ENCODE measurements at places on chromosomes 11 and 22.
A peak's percentile ranks its signal among the peaks of the same experiment; 100 is the strongest.

- DNase-seq: peak; percentile 62
Measured at GRCh38 chr22:44753189-44754042, 1.0 kb downstream of the ARHGAP8 start.

DNA sequence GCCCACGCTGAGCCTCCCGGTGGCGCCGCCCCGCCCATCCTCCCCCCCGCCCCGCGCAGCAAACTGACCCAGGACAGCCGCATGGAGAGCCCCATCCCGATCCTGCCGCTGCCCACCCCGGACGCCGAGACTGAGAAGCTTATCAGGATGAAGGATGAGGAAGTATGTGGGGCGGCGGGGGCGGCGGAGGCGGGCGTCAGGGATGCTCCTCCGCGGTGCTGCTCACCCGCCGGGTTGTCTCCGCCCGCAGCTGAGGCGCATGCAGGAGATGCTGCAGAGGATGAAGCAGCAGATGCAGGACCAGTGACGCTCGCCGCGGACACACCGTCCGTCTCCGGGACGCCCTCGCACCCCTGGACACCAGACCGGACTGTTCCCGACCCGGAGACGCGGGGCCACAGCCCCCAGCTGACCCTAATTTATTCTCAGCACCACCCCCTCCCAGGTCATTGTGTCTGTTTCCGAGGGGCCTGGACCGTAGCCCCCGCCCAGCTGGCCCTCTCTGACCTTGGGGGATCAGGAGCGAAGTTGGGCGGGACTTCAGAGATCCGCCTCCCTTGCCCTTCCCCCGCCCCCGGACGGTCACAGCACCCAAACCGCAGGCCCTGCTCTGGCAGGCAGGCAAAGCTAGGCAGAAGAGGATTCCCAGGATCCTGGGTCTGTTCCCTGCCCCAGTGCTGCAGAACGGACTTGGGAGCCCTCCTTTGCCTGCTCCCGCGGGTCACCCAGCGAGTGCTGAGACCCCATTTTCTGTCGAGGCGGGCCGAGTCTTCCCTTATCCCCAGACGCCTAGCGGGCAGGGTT, 959 bp upstream of the GP1BB start:
- no peak for DNase-seq

GRCh38 chr11:27865105-27865504, 164.8 kb upstream of the BDNF start:
- DNase-seq: no peak

GRCh38 chr11:44018829-44019228, 29.0 kb upstream of the ACCSL start:
- no peak for DNase-seq

- peak; percentile 38 for DNase-seq
Measured at GRCh38 chr22:45006111-45006963, 3.5 kb downstream of the PHF21B start.

DNA sequence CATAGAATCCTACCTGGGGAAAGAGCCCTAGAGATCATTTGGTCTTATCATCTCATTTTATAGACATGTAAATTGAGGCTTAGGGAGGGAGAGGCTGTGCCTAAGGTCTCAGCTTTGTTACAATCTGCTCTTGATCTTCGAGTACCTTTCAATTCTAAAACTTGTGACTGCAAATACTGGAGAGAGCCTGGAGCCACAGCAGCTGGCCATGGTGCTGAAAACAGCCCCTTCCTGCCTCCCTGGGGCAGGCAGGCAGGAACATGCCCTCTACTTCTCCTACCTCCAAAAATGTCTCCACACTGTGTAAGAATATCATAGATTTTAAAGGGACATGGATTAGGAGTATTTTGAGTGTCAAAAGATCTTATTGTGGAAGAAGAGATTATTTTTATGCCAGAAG, 52.2 kb downstream of the C22orf42 start:
- peak; percentile 42 for DNase-seq

DNA sequence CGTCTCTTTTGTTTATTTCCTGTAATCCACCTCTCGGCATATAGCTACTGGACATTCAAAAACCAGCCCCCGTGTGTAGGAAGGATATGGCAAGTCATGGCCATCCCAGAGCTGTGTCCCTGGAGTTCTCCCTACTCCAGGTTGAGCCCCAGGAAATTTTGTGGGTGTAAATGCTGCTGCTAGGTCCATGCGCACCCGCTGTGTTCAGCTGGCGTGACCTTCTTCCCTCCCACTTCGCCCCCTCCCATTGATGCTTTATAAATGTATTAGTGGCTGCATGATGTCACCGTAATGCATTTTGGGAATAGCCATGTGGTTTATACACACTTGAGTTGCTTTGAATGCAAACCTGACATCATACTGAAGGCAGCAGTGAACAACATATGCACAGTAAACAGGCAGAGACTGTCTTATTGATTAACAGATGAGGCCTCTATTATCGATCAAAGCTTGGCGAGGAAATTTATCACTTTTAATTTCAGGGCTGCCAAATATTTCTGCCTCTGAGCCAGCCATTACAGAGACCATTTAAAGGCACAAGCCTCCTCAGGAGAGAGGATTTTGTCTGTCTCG, 113.6 kb upstream of the NNMT start:
- DNase-seq: no peak
